ENCODE measurements at places on chromosomes 3 and 15.

DNA sequence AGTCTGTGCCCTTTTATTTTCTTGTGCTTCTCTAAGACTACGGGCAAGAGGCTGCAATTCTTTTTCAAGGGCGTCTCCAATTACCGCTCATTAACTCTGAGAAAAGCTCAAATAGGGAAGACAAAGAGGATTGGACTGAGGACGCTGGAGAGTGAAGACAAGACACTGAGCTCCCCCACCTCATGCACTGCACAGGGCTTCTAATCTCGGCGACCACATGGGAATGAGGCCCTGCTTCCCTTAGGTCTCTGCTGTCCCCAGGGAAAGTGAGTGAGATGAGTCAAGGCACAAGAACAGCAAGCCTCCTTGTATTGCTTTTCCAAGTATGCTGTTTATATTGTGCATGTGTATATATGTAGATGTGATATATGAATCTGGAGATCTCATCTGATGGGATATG, 392.2 kb upstream of the CFAP20DC start:
- DNase-seq = no peak

- peak; percentile 48 for DNase-seq
Observed at GRCh38 chr3:13166243-13167063, 93.2 kb upstream of the IQSEC1 start.

GRCh38 chr3:31671976-31672375, 139.3 kb downstream of the STT3B start:
- no peak for DNase-seq

- no peak for DNase-seq
Observed at GRCh38 chr3:176526225-176526624, 671.1 kb downstream of the TBL1XR1 start.

All from sigmoid colon (tissue), 7 donors.